ENCODE measurements at places on chromosomes 12 and 14.

- no peaks in the 10 kb centered on the region for H3K27me3 ChIP-seq
- H3K36me3 ChIP-seq, result no peaks in the 10 kb centered on the region
- H3K27ac ChIP-seq, result peak overlapping the region; percentile 95
- H3K4me1 ChIP-seq, result peaks cover 19% of the 10 kb centered on the region
- DNase-seq, result peak; percentile 56
Observed at GRCh38 chr14:75979648-75980565, 1.9 kb downstream of the TGFB3 start.

DNA sequence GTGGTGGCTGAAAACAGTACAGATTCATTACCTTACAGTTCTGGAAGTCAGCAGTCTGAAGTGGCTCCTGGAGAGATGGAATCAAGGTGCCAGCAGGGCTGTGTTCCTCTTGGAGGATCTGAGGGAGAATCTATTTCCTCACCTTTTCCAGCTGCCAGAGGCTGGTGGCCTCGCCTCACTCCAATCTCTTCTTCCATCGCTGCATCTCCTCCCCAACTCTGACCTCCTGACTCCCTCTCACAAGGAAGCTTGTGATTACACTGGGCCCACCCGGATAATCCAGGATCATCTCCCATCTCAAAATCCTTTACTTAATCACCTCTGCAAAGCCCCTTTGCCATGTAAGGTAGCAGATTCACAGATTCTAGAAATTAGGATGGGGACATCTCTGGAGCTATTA is 11.4 kb upstream of the NCOR2 start:
- no peak overlapping the region for H3K27ac ChIP-seq
- H3K36me3 ChIP-seq, result no peaks in the 10 kb centered on the region
- no peak for DNase-seq
- H3K4me3 ChIP-seq, result no peak overlapping the region

DNA sequence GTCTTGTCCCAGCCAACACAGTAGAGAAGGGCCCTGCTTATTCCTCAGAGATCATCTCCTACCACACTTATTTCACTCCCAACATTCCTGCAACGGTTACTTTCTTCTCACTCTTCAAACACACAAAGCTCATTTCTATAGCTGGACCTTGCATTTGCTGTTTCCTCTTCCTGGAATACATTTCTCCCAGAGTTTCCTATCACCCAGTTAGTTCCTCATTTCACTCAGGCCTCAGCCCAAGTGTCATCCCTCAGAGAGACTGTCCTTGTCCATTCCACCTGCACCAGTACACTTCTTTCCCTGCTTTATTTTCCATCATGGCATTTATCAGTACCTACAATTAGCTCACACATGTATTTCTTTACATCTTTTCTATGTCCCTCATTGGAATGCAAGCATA is 14.7 kb upstream of the STK38L start:
- H3K4me3 ChIP-seq, result no peak overlapping the region
- no peaks in the 10 kb centered on the region for H3K27me3 ChIP-seq
- no peak overlapping the region for H3K27ac ChIP-seq
- H3K4me1 ChIP-seq, result peaks cover 6% of the 10 kb centered on the region

- H3K4me3 ChIP-seq, result no peak overlapping the region
- no peaks in the 10 kb centered on the region for H3K4me1 ChIP-seq
- no peak overlapping the region for H3K27ac ChIP-seq
- DNase-seq, result no peak
- no peaks in the 10 kb centered on the region for H3K27me3 ChIP-seq
Observed at GRCh38 chr12:32334371-32334777, 65.0 kb upstream of the FGD4 start.

DNA sequence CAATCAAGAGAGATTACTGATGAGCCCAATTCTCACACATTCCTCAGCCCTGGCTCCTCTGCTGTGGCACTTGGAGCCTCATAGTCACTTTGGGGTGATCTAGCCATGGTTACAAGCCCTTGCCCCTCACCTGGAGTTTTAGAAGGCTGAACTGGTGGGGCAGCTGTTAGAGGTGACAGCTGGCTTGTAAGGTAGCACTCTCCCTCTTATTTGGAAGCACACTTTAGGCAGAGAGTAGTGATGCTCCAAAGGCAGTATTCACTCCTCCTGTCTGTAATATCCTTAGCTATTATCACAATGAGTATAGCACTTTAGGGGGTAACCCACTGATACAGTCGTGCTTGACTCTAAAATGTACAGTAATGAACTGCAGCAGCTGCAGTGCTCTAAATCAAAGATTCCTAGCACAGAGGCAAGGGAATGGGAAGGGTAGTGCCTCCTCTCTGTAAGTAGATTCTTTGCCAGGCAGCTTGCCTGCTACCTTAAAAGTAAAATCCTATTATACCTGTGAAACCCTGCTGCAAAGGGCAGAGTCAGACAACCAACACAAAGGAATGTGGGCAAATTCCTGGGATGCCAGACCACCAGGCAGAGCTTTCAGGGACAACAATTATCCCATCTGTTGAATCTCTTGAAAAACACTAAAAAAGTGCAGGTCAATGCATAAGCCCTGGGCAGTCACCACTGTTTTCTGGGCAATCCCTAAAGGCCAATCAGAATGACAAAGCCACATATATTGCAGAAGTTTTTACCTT is 336.3 kb downstream of the NOVA1 start:
- H3K27me3 ChIP-seq, result no peaks in the 10 kb centered on the region
- no peak overlapping the region for H3K27ac ChIP-seq
- DNase-seq, result no peak
- H3K36me3 ChIP-seq, result no peaks in the 10 kb centered on the region
- no peak overlapping the region for H3K4me3 ChIP-seq

GRCh38 chr12:3207858-3208257 is 130.7 kb downstream of the TSPAN9 start:
- H3K27ac ChIP-seq, result no peak overlapping the region
- no peaks in the 10 kb centered on the region for H3K36me3 ChIP-seq
- peaks cover 4% of the 10 kb centered on the region for H3K4me1 ChIP-seq
- no peaks in the 10 kb centered on the region for H3K27me3 ChIP-seq
- DNase-seq, result no peak
